ENCODE measurements at places on chromosomes 7 and 10.

GRCh38 chr10:35699848-35700486, 57.9 kb upstream of the FZD8 start:
- no peak for DNase-seq

DNA sequence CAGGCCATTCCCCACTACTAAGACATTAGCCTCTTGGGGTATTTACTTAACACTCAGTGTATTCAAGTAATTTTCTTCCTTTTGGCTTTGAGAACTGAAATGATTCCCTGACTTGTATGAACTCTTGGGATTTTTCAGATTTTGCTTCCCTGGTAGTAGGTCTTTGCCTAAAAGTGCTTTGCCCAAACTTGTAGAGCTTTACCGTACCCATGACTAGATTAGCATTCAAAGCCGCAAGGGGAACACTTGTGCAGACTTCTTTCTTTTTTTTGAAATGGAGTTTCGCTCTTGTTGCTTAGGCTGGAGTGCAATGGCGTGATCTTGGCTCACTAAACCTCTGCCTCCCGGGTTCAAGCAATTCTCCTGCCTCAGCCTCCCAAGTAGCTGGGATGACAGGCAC, 6.1 kb upstream of the STAM start:
- no peak for DNase-seq

GRCh38 chr10:88901984-88902789, 22.1 kb downstream of the STAMBPL1 start:
- DNase-seq, result no peak

- DNase-seq, result no peak
These were observed 71.1 kb downstream of the INSYN2A start for GRCh38 chr10:127125331-127125730.

- DNase-seq, result no peak
These were observed 50.3 kb downstream of the JAZF1 start for GRCh38 chr7:28130277-28130676.

DNA sequence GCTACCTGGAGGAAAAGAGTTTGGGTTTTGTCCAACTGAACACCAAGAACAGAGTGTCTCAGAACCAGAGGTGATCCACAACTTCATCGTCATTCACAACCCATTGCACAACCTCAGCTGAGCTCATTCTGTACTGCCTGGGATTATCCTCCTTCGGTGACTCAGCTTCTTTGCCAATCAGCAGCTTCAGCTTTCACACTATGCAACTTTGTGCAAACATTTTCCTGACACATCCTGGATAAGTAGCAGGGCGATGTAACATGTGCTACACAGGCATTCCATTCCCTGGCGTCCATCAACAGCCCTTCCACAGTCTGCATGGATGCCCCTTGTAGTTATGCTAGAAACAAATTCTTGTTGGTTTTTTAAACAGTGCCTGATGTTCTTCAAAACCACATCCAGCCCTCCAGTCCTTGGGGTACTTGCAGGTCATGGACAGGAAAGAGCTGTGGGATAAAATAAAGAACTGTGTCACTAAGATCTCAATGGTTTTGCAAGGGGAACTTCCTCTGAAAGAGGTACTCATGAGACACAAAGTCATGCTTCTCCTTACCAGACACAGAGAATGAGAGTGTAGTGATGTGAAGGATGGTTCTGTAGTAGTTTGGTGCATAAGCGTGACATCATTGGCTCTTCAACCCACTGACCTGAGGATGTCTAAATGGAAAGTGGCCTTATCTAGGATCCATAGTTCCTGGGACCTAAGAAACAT, 478.5 kb downstream of the KIF20B start:
- no peak for DNase-seq

- no peak for DNase-seq
These were observed 12.2 kb downstream of the TRPV6 start for GRCh38 chr7:142873281-142873784.

DNA sequence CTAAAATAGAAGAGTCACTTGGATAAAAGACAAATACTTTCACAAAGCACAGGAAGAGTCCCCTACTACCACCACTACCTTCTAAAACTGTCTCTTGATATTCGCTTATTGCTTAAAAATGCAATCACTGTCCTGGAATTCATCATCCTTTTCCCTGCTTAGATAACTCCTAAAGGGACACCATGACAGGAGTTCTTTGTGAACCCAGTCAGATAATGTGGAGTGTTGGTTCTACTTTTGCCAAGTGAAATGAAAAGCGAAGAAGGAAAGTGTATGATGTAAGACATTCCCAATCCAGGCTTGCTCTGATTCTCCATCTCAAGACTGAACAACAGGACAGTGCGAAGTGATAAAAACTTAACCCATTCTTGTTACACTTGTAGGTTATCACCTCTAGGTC, 103.0 kb downstream of the MTERF1 start:
- DNase-seq, result no peak

GRCh38 chr10:16280595-16280994, 156.2 kb upstream of the PTER start:
- DNase-seq, result no peak

GRCh38 chr7:6529643-6530042, 21.6 kb downstream of the GRID2IP start:
- DNase-seq, result no peak

GRCh38 chr10:128386231-128386630, 260.0 kb upstream of the MKI67 start:
- no peak for DNase-seq

Measured in stimulated activated CD8-positive, alpha-beta memory T cell treated with anti-CD3 and anti-CD28 coated beads, Interleukin-7, amount 100 ng/mL, for 1 hour (primary cell).